ENCODE measurements at places on chromosomes 1 and 21. TPM values are rescaled to one million over a fixed set of nuclear protein-coding genes. Genes with fewer than 3 reads are reported as not detected.

GRCh38 chr1:174916846-174917245, 82.9 kb upstream of the CACYBP start:
- no peaks in the 10 kb centered on the region for H3K27me3 ChIP-seq
- no peak for DNase-seq
- H3K4me3 ChIP-seq: no peak overlapping the region
- no peak overlapping the region for H3K27ac ChIP-seq
- H3K4me1 ChIP-seq: peaks cover 23% of the 10 kb centered on the region
- no peaks in the 10 kb centered on the region for H3K36me3 ChIP-seq

DNA sequence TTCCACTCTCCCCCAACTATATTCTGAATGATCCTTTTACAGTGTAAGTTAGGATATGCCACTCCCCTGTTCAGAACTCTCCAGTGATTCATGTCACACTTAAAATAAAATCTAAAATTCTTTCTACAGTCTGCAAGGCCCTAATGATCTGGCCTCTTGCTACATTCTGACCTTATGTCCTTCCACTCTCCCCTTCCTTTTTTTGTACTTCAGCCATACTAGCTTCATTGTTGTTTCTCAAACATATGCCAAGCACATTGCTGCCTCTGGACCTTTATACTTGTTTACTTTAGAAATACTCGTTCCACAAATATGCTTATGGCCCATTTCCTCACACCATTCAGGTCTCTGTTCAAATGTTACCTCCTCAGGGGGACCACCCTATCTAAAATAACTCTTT, 14.8 kb upstream of the PSMA5 start:
- peaks cover 19% of the 10 kb centered on the region for H3K27me3 ChIP-seq
- H3K4me1 ChIP-seq: no peaks in the 10 kb centered on the region
- no peak for DNase-seq
- no peak overlapping the region for H3K4me3 ChIP-seq
- no peaks in the 10 kb centered on the region for H3K36me3 ChIP-seq
- no peak overlapping the region for H3K27ac ChIP-seq

DNA sequence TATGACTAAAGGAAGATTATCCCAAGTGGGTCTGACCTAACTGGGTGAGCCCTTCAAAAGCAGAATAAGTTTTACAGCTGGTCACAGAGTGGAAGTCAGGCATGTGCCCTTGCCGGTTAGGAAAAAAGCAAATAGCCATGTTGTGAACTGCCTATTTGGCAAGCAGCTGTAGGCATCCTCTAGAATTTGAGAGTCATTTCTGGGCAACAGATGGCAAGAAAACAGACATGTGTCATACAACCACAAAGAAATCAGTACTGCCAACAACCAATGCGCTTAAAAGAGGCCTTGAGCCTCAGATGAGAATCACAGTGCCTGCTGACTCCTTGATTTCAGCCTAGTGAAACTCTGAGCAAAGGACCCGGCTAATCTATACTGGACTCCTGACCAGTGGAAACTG, 26.8 kb downstream of the LRRC53 start:
- DNase-seq: no peak
- H3K27me3 ChIP-seq: no peaks in the 10 kb centered on the region
- no peaks in the 10 kb centered on the region for H3K36me3 ChIP-seq
- H3K27ac ChIP-seq: no peak overlapping the region

DNA sequence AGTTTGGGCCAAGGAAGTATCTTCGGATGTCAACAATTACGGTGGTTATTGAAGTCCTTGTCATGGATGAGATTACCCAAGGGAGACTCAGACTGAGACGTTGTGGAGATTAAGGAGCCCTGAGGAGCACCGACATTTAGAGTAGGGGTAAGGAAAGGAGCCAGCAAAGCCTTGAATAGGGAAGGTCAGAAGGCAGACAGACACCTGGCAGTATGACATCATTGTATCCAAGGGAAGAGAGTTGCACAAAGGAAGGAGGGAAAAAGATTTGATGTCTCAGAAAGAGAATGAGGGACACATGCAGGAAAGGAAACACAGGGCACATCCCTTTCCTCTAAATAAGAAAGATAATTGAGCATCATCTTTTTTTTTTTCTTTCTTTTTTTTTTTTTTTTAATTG, 11.7 kb downstream of the LAMC2 start:
- DNase-seq: no peak
- H3K27ac ChIP-seq: no peak overlapping the region
- H3K27me3 ChIP-seq: no peaks in the 10 kb centered on the region
- H3K4me1 ChIP-seq: no peaks in the 10 kb centered on the region
- H3K36me3 ChIP-seq: no peaks in the 10 kb centered on the region

GRCh38 chr1:99644279-99645004, 1.5 kb upstream of the PALMD start:
- no peaks in the 10 kb centered on the region for H3K36me3 ChIP-seq
- H3K4me1 ChIP-seq: peaks cover 8% of the 10 kb centered on the region
- H3K27me3 ChIP-seq: no peaks in the 10 kb centered on the region

DNA sequence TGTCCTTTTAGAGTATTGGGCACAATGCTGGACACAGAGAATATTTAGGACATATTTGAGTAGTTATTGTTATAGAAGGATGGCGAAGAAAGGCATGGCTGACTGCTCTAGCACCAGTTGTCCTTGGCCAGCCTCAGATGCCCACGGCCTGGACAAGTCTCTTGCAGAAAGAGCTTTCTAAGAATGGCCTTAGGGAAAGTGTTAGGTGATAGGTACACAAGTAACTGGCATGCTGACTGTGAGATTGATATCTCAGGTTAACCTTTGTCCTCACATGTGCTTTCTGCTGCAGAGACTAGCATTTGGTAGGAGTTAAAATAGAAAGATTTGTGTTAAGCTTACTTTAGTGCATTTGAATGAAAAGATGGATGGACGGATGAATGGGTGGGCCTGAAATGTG, 10.1 kb downstream of the SFT2D2 start:
- no peak overlapping the region for H3K27ac ChIP-seq
- peaks cover 11% of the 10 kb centered on the region for H3K4me1 ChIP-seq
- H3K4me3 ChIP-seq: no peak overlapping the region
- H3K27me3 ChIP-seq: no peaks in the 10 kb centered on the region

DNA sequence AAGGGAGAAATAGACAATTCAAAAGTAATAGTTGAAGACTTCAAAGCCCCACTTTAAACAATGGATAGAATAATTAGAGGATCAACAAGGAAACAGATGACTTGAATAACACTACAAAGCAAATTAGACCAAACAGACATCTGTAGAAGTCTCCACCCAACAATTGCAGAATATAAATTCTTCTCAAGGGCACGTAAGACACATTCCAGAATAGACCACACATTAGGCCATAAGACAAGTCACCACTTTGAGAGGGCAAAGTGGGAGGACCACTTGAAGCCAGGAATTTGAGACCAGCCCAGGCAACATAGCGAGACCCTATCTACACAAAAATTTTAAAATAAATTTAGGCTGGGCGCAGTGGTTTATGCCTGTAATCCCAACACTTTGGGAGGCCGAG, 20.5 kb upstream of the RNF186 start:
- H3K4me1 ChIP-seq: no peaks in the 10 kb centered on the region
- H3K36me3 ChIP-seq: no peaks in the 10 kb centered on the region
- H3K27ac ChIP-seq: no peak overlapping the region

DNA sequence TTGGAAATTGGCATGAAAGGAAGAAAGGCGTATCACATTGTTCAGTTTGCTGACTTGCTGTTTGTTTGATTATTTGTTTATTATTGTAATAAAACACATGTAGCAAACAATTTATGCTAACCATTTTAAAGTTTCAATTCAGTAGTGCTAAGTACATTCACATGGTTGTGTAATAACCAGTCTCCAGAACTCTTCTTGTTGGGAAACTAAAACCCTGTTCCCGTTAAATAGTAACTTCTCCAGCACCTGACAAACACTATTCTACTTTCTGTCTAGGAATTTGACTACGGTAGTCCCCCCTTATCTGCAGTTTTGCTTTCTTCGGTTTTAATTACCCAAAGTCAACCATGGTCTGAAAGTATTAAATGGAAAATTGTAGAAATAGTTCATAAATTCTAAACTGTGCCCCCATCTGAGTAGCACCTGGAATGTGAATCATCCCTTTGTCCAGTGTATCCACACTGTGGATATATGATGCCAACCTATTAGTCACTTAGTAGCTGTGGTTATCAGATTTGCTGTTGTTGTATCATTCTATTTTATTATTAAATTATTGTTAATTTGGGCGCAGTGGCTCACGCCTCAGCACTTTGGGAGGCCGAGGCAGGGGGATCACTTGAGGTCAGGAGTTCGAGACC, 5.5 kb downstream of the MORC3 start:
- H3K4me3 ChIP-seq: no peak overlapping the region
- H3K4me1 ChIP-seq: peaks cover 22% of the 10 kb centered on the region
- H3K27me3 ChIP-seq: no peaks in the 10 kb centered on the region
- no peaks in the 10 kb centered on the region for H3K36me3 ChIP-seq
- no peak for DNase-seq

DNA sequence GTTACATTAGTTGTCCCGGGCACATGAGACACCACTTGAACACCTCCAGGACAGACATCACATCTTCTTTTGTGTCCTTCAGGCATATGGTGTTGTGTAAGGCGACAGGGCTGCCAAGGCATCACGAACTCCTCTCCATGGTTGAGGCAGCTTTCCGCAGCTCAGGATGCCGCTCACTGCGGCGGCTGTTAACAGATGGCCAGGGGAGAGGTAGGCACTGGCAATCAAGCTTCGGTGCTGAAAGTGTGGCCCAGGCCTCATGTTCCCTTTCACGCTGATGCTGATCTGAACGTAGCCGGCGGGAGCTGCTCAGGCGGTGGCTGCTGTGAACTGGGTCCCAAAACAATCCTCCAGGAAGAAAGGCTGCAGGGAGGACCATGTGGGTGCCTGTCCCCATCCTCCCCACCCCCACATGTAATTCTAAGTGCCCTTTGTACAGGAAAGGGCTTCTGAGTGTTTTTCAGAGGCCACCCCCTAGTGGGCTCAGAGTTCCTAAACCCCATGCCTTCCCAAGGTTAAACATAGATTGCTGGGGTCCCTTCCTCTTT, 287.1 kb upstream of the AJAP1 start:
- no peak overlapping the region for H3K27ac ChIP-seq
- no peaks in the 10 kb centered on the region for H3K36me3 ChIP-seq

DNA sequence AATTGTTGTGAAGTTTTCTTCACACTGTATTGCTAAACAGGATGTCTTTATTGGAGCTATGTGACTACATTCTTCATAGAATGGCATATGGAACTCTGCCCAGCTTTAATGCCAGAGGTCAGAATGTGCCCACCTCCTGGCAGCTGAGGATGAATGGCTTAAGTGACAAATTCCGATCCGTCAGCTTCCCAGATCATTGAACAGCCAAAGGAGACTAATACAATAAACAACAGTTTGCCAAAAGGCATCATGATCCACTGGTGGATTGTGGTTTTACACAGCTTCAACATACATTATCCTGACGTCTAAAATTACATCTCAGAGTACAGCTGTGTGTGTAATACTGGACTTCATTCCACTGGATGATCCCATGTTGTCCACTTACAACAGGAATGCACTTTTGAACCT, 68.7 kb upstream of the C1orf105 start:
- peaks cover 48% of the 10 kb centered on the region for H3K4me1 ChIP-seq
- no peak for DNase-seq
- no peaks in the 10 kb centered on the region for H3K36me3 ChIP-seq
- peak overlapping the region; percentile 77 for H3K27ac ChIP-seq
- no peak overlapping the region for H3K4me3 ChIP-seq

DNA sequence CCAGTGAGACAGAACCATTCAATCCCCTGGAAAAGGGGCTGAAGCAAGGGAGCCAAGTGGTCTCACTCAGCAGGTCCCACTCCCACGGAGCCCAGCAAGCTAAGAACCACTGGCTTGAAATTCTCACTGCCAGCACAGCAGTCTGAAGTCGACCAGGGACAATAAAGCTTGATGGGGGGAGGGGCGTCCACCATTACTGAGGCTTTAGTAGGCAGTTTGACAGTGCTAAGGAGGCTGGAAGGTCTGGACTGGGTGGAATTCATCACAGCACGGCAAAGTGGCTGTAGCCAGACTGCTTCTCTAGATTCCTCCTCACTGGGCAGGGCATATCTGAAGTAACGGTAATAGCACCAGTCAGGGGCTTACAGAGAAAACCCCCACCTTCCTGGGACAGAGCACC, 105.4 kb upstream of the GORAB start:
- H3K4me1 ChIP-seq: peaks cover 3% of the 10 kb centered on the region
- DNase-seq: no peak
- no peaks in the 10 kb centered on the region for H3K36me3 ChIP-seq
- no peak overlapping the region for H3K4me3 ChIP-seq
- no peaks in the 10 kb centered on the region for H3K27me3 ChIP-seq

DNA sequence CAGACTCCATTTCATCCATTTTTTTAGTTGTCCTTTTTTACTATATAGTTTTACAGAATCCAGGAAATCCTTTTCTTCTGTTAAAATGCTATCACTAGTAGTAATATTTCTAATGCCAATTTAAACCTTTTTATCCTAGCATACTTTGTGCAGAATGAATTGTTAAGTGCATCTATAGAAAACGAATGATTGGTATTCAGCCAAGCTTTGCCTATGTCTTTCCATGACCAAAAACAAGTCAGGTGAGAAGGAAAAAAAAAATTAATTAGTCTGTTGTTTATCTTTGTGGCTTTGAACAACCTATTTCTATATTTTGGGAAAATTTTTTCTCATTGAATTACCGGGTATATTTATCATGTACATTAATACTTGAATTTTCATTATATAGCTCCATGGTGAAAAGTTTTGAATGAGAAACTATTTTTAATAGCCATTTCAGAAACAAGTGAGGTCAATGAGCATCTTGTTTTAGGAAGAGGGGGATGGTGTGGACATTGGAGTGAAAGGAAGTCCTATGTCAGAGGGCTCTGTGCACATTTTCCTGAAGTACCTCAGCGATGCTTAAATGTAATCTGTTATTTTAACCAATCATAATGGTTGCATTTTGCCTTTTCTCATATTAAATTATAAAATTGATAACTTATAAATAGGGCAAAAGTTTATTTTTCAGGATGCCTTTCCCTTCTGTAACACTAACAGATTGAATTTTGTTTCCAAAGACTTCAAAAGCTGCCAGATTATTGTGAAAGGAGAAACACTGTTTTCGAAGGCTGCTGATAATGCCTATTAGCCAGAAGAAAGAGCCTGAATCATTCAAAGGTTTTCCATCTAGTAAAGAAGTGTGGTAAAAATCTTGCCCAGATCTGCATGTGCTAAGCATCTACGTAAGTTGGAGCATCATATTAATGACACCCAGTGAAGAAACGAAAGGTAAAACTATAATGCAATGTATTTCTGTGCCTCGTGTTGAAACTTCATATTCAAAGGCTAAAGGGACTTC, 73.8 kb upstream of the S1PR1 start:
- no peak overlapping the region for H3K4me3 ChIP-seq
- no peaks in the 10 kb centered on the region for H3K4me1 ChIP-seq
- no peak for DNase-seq
- H3K27ac ChIP-seq: no peak overlapping the region

- no peaks in the 10 kb centered on the region for H3K27me3 ChIP-seq
- H3K4me1 ChIP-seq: peaks cover 19% of the 10 kb centered on the region
- H3K4me3 ChIP-seq: no peak overlapping the region
Observed at GRCh38 chr1:59766227-59766855, 48.4 kb upstream of the HOOK1 start.

GRCh38 chr1:30515755-30516484, 207.5 kb downstream of the MATN1 start:
- no peak overlapping the region for H3K4me3 ChIP-seq
- H3K36me3 ChIP-seq: no peaks in the 10 kb centered on the region
- H3K4me1 ChIP-seq: no peaks in the 10 kb centered on the region
- H3K27me3 ChIP-seq: no peaks in the 10 kb centered on the region
- no peak for DNase-seq

TRMT13 gene
- total RNA-seq: 13.7 TPM

NCMAP gene
- 6.3 TPM for total RNA-seq

OR2L2 gene
- total RNA-seq: not detected

NUP210L gene
- 0.04 TPM for total RNA-seq

ITLN1 gene
- total RNA-seq: 9.0 TPM

PTGER3 gene
- 1.4 TPM for total RNA-seq

ZMYND12 gene
- total RNA-seq: 0.12 TPM

RGS8 gene
- total RNA-seq: not detected

SMIM1 gene
- total RNA-seq: 33.6 TPM

All from hepatocyte (in vitro differentiated cells).